Tibial artery (tissue), 4 donors: ENCODE measurements at places on chromosomes 2 and 18.

GRCh38 chr2:34523958-34524514, 924.9 kb upstream of the FAM98A start:
- H3K27me3 ChIP-seq: no peaks in the 10 kb centered on the region
- no peaks in the 10 kb centered on the region for H3K36me3 ChIP-seq
- DNase-seq: no peak
- H3K4me1 ChIP-seq: no peaks in the 10 kb centered on the region

- no peak overlapping the region for H3K27ac ChIP-seq
- no peaks in the 10 kb centered on the region for H3K27me3 ChIP-seq
- no peak overlapping the region for H3K4me3 ChIP-seq
- H3K36me3 ChIP-seq: no peaks in the 10 kb centered on the region
- H3K4me1 ChIP-seq: no peaks in the 10 kb centered on the region
- DNase-seq: no peak
These were observed 33.6 kb upstream of the SERPINE2 start for GRCh38 chr2:224072541-224073188.

GRCh38 chr18:79506191-79507075, 110.7 kb downstream of the NFATC1 start:
- H3K4me1 ChIP-seq: peaks cover 29% of the 10 kb centered on the region
- peak; percentile 59 for DNase-seq
- no peaks in the 10 kb centered on the region for H3K27me3 ChIP-seq
- no peaks in the 10 kb centered on the region for H3K36me3 ChIP-seq

GRCh38 chr2:1516798-1517060, 103.5 kb downstream of the TPO start:
- no peak overlapping the region for H3K27ac ChIP-seq
- no peak overlapping the region for H3K4me3 ChIP-seq
- DNase-seq: no peak
- no peaks in the 10 kb centered on the region for H3K36me3 ChIP-seq

DNA sequence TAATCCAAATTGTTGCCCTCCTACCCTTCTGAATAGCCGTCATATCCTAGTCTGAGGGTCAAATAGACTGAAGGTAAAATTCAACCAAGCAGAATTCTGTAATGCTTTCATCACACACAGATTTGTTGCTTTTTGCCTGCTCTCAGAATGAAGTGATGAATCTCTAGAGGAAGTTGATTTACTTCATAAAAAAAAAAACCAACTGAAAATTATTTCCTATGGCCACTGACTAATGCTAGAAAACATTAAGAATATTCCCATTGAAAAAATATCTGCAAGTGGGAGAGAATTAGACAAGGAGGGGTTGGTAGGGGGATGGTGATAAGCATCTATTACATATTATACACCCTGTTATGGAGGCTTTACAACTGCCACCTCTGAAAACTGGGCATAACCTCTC, 2.3 kb upstream of the IL1RL2 start:
- no peak overlapping the region for H3K4me3 ChIP-seq
- DNase-seq: no peak
- H3K27me3 ChIP-seq: no peaks in the 10 kb centered on the region
- H3K36me3 ChIP-seq: no peaks in the 10 kb centered on the region
- H3K27ac ChIP-seq: no peak overlapping the region

- no peak overlapping the region for H3K4me3 ChIP-seq
- H3K27me3 ChIP-seq: no peaks in the 10 kb centered on the region
- H3K36me3 ChIP-seq: peaks cover 9% of the 10 kb centered on the region
- DNase-seq: no peak
- peak overlapping the region; percentile 3 for H3K27ac ChIP-seq
These were observed 59.0 kb downstream of the TPGS2 start for GRCh38 chr18:36769611-36770314.

GRCh38 chr2:127864877-127865276, 6.9 kb upstream of the POLR2D start:
- no peak overlapping the region for H3K4me3 ChIP-seq
- no peak for DNase-seq
- no peaks in the 10 kb centered on the region for H3K4me1 ChIP-seq
- no peaks in the 10 kb centered on the region for H3K27me3 ChIP-seq

- H3K36me3 ChIP-seq: no peaks in the 10 kb centered on the region
- H3K27ac ChIP-seq: no peak overlapping the region
- H3K4me1 ChIP-seq: peaks cover 8% of the 10 kb centered on the region
- H3K4me3 ChIP-seq: no peak overlapping the region
- no peak for DNase-seq
These were observed 1.8 kb downstream of the ATP9B start for GRCh38 chr18:79071037-79071436.

DNA sequence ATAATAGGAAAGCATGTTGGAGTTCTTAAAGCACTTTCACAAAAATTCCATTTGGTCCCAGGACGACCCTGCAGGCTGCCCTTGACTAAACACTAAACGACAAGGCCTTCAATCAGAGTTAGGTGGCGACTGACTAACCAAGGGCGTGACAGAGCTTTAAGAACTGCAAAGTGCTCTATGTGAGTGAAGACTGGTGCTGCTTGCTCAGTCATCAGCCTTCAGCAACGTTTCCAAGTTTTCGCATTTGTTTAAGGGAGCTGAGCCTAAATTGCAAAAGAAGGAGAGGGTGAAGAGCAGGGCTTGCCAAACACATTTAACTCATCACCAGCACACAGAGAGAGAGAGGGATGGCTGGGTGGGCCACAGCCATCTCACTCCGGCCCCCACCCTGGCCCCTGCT, 204.7 kb upstream of the PID1 start:
- DNase-seq: no peak
- no peaks in the 10 kb centered on the region for H3K36me3 ChIP-seq
- H3K4me1 ChIP-seq: no peaks in the 10 kb centered on the region
- H3K27me3 ChIP-seq: no peaks in the 10 kb centered on the region
- H3K4me3 ChIP-seq: no peak overlapping the region
- no peak overlapping the region for H3K27ac ChIP-seq
